ENCODE measurements at places on chromosomes 1 and 21.

DNA sequence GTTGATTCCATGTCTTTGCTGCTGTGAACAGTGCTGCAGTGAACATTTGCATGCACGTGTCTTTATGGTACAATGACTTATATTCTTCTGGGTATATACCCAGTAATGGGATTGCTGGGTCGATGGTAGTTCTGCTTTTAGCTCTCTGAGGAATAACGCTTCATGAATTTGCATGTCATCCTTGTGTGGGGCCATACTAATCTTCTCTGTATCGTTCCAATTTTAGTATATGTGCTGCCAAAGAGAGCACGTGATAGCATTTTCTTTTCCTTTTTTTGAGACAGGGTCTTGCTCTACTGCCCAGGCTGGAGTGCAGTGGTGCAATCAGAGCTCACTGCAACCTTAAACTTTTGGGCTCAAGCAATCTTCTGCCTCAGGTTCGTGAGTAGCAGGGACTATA is 24.9 kb upstream of the MAP1LC3C start:
- DNase-seq: no peak

GRCh38 chr1:59678040-59678439 is 136.7 kb upstream of the HOOK1 start:
- DNase-seq: no peak

DNA sequence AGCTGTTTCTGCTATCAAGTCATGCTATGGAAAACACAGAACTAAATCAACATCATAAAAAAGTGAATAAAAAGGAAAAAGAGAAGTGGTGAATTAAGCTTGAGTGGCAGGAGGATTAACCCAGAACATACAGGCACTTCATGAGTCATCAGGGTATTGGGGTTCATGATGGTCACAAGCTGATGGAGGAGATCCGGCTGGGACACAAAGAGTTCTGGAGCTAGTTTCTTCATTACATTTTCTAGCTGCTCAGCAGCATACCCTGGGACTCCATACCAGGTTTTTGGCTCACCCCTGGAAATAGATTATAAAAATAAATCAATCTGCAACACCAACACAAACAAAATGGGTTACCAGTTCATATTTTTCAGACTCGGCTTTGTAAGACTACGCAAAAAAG is 42.5 kb upstream of the SYT2 start:
- no peak for DNase-seq

GRCh38 chr1:187067160-187067559 is 238.4 kb downstream of the PLA2G4A start:
- no peak for DNase-seq

DNA sequence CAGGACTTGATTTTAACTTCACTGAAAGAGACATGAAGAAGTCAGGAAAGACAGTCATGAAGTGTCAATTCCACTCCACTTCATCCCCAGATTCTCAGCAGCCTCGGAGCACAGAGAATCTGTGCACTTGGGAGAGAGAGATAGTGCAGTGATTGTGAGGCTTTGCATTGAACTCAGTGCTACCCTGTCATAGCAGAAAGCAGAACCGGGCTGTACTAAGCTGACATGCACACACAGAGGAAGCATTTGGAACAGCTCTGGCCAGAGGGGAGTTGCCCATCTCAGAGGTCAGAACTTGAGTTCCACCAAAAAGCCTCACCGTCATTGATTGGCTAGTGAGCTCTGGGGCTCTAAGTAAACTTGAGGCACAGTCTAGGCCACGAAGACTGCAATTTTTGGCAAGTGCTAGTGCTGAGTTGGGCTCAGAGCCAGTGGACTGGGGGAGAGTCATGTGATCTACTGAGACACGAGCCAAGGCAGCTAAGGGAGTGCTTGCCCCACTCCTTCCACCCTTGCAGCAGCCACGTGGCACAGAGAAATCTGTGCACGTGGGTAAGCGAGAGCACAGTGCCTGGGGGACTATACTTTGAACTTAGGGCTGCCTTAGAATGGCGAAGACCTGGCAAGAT is 810.2 kb upstream of the ADAMTS5 start:
- DNase-seq: no peak

GRCh38 chr21:25578056-25578961 is 29.0 kb downstream of the MRPL39 start:
- DNase-seq: no peak

DNA sequence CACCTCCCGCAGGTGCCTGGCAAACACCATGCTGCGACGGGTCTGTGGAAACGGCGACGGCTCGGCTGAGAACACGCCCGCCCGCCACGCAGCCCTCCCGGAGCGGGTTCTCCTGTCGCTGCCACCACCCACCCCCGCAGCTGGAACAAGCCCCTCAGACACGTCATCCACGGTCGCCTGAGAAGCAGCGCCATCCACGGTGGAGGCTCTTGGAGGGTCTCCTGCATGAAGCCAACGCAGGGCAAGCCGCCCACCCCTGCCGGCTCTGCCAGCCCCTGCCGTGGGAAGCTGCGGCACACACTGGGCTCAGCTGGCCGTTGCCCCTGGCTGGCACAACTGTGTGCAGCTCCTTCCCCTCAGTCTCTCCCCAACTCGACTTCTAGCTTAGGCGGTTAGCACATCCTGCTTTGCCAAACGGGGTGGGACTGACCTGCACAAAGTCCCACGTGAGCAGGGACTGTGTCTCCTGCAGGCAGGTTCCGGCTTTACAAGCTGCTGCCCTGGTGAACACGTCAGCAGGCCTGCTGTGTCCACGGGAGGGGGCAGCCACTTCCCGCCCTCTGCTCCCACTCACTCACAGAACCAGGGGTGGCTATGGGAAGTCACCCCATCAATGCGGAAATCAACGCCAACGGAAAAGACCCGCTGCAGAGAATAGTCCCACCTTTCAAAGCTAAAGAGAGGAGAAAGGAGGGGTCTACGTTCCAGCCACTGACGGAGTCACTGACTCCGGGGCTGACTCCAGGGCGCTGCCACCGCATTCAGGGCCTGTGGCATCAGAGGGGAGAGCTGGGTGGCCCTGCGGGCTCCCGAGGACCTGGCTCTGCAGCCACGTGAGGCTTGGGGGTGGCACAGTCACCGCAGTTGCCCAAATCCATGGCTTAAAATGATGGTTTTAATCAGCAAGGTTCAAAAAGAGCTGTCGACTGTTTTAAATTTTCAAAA is 10.3 kb downstream of the POFUT2 start:
- no peak for DNase-seq

- DNase-seq: no peak
These were observed 98.0 kb downstream of the KCNH1 start for GRCh38 chr1:211035821-211036380.

GRCh38 chr21:36964827-36965719 is 1.4 kb downstream of the HLCS start:
- no peak for DNase-seq

DNA sequence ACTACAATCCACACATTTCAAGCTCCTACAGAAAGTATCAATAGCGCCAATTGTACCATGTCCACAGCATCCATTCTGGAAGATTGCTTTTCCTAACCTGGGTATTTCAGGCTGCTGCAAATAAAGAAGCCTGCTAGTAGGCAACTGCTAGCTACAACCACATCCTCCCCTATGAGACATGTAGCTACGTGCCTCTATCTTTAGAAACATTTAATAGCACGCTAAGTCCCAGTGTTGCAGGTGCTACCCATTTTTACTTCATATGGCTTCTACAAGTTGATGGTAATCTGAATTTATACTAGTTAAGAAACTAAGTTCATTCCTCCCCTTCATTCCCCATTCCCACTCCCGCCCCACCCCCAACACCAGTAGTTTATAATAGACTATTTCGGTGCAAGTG is 7.4 kb upstream of the AMPD1 start:
- DNase-seq: no peak

DNA sequence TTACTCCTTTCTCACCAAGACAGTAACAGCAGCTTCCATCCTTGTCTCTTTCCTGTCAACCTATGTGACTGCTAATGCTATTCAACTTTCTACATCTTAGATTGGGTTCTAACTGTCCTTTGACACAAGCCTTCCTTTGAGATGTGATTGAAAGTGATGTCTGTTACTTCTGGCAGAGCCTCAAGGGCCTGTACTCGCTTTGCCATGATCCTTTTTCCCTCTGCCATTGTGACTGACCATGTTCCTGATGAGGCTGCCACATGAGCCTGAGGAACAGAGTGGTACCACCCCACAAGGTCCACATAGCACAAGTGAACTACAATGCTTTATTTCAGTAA is 138.8 kb upstream of the RAB4A start:
- no peak for DNase-seq

DNA sequence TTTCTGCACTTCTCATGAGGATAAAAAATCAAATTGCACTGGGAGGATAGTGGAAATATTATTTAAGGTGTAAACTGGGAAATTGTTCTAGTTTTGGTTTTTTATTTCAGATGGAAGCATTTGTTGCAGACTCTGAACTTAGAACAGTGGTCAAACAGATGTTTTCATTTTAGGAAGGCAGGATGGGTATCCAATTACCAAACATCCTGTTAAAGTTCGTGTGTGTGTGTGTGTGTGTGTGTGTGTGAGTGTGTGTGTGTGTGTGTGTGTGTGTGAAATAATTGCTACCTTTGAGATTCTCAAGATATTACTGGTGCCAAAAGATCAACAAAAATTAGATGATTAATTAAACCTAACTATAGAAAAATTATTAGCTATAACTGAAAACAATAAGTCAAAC is 24.3 kb upstream of the DUSP10 start:
- no peak for DNase-seq

GRCh38 chr1:212236664-212237220 is 48.5 kb upstream of the PPP2R5A start:
- no peak for DNase-seq

All from CD4-positive, alpha-beta T cell treated with Interleukin-21 for 1 hour (primary cell).